T47D (cell line): ENCODE measurements at places on chromosomes 4 and X.

GRCh38 chr4:76806346-76806745 lies 91.6 kb downstream of the SOWAHB start:
- no peak for DNase-seq

DNA sequence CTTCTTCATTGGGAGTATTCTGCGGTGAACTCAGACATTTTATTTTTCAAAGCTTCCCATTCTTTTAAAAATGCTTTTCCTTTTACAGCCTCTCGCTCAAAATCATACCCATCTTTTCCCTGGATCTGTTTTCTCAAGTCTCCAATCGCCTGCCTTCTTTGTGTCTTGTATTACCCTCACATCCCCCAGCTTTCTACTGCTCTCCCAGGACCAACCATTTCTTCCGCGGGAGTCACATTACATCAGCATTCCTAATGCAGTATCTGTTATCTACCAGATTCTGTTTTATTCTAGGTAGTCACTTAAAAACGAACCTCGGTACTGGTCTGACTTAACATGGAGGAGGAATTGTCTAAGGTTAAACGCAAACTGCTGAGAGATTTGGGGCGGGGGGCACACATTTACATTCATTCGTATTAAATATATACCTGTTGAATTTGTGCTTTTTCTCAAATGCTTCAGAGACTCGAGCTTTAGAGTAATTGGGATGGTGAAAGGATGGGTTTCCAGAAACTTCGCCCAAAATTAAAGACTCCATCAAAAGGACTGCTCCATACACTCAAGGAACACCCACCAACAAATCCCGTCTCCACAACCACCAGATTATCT lies 493 bp upstream of the UCHL1 start:
- DNase-seq, result no peak

GRCh38 chr4:75099321-75099720 lies 166.4 kb downstream of the PARM1 start:
- DNase-seq, result no peak

DNA sequence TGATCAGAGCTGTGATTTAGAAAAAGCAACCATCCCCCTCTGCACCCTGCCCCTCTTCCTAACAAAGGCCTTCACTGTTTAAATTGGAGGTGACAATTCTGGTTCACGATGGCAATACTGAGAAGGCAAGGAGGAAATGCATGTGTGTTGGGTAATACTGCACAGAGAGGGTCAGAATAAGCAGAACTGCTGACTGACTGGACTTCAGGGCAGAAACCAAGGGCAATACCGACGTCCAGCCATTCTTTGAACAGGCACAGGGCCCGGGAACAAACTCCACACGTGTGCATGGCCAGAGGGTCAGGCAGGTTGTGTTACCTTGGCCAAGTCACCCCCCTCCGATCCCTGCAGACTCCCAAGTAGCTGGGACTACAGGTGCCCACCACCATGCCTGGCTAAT lies 6.0 kb downstream of the ACSL1 start:
- no peak for DNase-seq

- no peak for DNase-seq
Measured at GRCh38 chrX:71251466-71251973, 2.4 kb downstream of the ZMYM3 start.

GRCh38 chr4:174156239-174156826 lies 127.1 kb downstream of the FBXO8 start:
- peak; percentile 11 for DNase-seq

DNA sequence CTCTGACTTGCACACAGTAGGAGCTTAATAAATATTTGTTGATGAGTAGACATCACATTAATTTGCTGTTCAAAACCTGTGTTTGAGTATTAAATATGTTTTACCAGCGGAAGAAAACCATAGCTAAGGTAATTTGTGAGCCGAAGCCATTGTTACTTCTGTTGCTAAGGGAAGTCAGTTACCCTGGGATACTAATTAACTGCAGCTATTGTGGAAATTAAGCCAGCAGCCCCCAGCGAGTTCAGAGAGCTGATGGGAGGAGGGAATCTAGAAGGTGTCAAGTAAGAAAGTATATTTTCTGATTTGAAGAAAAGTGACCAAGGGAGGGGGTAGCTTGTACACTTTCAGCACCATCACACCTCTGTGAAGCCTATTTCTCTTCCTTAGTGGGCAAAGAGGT lies 76.7 kb upstream of the IGSF1 start:
- DNase-seq, result no peak

GRCh38 chr4:26826721-26827120 lies 33.9 kb upstream of the STIM2 start:
- DNase-seq, result no peak

DNA sequence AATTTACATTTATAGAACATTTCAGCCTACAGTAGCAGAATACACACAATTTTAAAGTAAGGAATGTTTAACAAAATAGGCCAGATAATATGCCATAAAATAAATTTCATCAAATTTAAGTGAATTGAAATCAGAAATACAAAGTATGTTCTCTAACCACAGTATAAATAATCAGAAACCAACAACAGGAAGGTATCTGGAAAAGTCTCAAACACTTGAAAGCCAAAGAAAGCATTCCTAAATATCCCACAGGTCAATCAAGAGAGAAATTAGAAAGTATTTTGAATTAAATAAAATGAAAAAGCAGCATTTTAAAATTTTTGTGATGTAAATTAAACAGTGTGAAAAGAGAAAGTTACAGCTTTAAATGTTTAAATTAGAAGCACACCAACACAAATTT lies 899.2 kb downstream of the PDHA2 start:
- DNase-seq, result no peak

DNA sequence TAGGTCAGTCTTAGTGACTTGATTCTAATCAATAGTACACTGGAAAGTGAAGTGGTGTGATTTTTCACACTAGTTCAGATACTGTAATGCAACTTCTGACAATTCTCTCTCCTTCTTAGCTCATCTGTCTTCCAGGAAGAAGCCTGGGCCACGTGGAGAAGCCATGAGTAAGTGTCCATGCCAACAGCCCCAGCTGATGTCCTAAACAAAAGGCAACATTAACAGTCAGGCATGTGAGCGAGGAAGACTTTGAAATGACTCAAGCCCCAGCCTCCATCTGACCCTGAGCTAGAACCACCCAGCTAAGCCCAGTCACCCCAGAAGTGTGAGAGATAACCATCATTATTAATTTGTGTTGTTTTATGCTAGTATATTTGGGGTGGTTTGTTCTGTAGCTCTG lies 115.7 kb upstream of the MAGEB16 start:
- DNase-seq, result no peak

DNA sequence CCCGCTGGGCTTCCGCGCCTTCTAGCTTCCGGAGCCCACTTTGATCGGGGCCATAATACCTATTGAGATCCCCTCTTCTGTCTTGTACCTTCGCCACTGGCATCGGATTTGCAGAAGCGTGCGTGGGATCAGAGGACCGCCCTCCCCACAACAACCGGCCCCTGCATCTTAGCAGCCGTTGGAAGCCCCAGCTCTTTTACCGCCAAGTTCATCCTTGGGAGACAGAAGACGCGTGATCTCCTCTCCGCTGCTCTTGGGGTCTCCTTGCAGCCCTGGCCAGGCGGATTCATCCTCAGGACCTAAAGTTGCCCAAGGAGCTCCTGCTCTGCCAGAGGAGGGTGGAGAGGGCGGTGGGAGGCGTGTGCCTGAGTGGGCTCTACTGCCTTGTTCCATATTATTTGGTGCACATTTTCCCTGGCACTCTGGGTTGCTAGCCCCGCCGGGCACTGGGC lies 1.6 kb downstream of the SLIT2 start:
- no peak for DNase-seq

DNA sequence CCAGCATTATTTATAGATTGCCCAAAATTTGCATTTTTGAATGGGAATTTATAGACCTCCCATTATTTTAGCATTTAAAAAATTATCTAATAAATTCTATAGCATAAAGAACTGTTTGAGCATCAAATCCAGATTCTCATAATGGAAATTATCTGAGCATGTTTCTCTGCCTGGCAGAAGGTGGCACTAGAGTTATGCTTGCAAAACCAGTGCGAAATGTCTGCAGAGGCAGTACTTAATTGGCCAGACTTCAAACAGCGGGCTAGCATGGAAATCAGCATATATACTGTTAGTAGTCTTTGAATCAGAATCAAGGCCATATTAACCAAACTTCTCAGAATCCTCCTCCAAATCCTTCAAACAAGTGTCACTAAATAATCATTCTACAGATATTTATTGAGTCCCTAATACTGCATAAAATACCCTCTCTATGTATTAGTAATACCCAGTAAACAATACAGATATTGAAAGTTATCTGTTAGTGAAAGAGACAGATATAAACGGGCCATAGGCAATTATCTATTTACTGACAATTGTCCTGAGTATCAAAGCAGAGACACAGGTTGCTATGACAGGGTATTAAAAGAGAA lies 78.7 kb upstream of the DCLK2 start:
- DNase-seq, result no peak

GRCh38 chrX:9912351-9913145 lies 54.6 kb upstream of the CLDN34 start:
- no peak for DNase-seq

DNA sequence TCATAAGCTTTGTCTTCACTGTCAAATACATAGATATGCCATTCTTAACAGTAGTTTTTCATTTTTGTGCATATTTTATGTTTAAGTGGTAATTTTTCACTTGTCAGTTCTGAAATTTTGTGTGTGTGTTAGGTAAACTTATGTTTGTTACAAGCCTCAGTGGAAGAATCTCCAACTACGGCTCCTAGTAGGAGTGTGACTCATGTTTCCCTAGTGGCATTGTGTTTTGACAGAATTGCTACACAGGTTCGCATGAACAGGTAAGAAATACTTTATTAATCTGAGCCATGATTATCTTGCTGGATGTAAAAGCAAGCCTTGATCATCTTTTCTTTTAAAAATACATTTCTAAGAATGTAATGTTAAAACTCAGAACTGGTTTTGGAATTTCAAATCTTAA lies 94.4 kb downstream of the BLTP1 start:
- DNase-seq, result no peak

- no peak for DNase-seq
Measured at GRCh38 chr4:1474126-1475090, 68.2 kb upstream of the NKX1-1 start.

GRCh38 chr4:90580326-90580725 lies 453.1 kb downstream of the CCSER1 start:
- DNase-seq, result no peak

DNA sequence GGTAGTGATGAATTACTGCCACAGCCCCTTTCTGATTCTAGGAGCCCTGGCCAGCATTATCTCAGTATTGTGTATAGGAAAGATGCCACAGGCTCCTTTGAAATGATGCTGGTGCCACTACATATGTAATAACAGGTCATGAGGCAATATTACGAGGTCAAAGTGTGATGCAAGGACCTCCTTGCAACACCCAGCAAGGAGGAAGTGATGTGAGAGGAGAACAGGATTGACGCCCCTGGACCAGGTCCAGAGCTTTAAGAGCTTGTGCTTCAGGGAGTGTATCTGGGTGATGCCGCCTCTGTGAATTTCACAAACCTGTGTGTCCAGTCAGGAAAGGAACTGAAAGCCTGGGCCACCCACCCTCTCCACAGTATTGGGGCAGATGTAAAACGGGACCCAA lies 261.8 kb downstream of the MID1IP1 start:
- peak; percentile 44 for DNase-seq

DNA sequence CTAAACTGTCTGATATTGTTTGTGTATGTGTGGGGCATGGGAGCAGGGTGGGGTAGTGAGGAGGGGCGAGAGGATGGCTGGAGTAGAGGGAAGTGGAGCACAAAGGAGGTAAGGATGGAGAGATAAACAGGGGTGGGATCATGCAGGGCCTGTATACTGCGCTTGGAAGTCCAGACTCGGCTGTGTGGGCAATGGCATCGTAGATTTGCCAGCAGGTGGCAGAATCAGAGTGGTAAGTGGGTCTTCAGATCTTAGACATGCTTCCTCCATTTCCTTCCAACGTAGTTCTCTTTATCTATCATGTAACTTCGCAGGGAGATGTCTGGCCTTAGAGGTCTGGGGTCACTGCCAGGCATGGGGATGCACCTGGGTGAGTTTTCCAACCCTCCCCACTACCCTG lies 155.5 kb downstream of the PDGFRA start:
- DNase-seq, result no peak

- no peak for DNase-seq
Measured at GRCh38 chr4:38328989-38329729, 334.8 kb upstream of the KLF3 start.

DNA sequence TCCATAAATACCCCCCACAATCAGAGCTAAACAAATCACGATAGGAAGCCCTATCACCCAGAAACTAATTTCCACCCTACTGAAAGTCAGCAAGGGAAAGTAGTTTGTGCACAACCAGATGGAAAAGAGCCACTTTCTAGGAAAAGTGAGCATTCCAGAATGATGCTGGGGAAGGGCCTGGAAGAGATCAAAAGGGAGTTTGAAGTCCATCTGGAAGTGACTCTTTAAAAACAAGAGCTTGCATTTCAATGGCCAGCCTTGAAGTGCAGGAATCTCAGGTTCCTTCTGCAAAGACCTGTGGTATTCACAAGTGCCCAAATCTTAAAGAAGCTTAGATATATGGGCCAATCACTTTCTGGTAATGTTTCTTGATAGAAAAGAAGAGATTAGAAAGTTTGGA lies 97.0 kb upstream of the LDB2 start:
- no peak for DNase-seq

DNA sequence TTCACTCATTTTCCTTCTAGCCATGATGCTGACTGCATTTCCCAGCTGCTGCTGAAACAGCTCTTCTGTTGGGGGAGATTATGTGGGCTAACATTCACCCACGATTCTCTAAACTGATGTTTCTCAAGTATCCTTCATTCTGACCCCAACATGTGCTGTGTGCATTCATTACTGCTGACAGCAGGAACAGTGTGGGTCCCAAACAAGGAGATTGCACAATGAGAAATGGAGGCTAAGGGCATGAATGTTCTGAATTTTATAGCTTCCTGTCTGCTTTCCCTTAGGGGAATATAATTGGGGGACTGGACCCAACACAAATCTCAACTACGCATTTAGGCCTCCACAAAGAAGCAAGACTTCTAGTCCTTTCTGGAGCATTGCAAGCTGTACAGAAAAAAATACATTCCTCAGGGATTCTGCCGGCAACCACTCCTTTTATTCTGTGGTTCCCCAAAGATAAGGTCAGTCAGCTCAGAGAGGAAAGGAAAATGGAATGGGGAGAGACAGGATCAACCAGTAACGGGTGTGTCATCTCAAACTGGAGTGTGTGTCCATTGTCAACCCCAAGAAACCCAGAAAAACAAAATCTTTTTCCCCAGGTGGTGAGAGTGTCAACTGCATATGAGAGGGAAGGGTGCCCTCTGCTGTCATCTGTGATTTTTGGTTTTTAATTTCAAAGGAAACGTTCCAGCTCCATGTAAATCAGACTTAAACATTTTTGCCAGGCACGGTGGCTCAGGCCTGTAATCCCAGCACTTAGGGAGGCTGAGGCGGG lies 81.5 kb upstream of the EGFL6 start:
- DNase-seq, result peak; percentile 16
